ENCODE measurements at places on chromosomes 7 and 10. TPM values are rescaled to one million over a fixed set of nuclear protein-coding genes. Genes with fewer than 3 reads are reported as not detected.

The HTR5A gene
- polyA plus RNA-seq, result not detected

The SLC26A3 gene
- not detected for polyA plus RNA-seq

The MUC12 gene
- 0.65 TPM for polyA plus RNA-seq

The PAOX gene
- polyA plus RNA-seq, result 10.1 TPM

The NEBL gene
- 1.6 TPM for polyA plus RNA-seq

The SPDYE3 gene
- polyA plus RNA-seq, result 6.4 TPM

Measured in CD4-positive, CD25-positive, alpha-beta regulatory T cell (primary cell).